ENCODE measurements at places on chromosomes 5 and 9. TPM values are rescaled to one million over a fixed set of nuclear protein-coding genes. Genes with fewer than 3 reads are reported as not detected.

Gene COL27A1
- 44.8 TPM for total RNA-seq

Gene OBP2B
- not detected for total RNA-seq

Gene PDE6A
- total RNA-seq = not detected

Gene RGS7BP
- not detected for total RNA-seq

Gene FABP6
- total RNA-seq = not detected

Data from osteocyte (in vitro differentiated cells).